ENCODE measurements at places on chromosomes 16 and 17.

GRCh38 chr16:2787961-2788360, 601 bp upstream of the PRSS33 start:
- peak; percentile 5 for DNase-seq

GRCh38 chr16:23121024-23121423, 28.2 kb downstream of the USP31 start:
- DNase-seq: no peak

DNA sequence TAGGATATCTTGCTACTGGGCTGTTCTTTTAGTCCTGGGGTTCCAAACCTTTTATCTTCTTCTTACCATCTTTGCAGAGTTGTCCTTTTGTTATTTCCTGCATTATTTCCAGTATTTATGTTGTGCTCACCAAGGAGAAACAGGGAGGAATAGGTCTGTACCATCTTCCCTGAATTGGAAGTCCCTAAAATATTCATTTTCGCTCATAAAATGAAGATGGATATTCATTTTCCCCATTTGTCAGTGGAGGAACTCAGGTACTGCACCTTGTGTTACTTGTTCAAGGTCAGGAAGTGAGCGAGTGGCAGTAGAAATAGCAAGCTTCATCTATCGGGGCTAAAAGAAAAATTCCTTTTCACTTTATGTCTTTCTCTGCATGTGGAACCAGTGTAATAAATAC, 989.7 kb downstream of the CDH11 start:
- no peak for DNase-seq

DNA sequence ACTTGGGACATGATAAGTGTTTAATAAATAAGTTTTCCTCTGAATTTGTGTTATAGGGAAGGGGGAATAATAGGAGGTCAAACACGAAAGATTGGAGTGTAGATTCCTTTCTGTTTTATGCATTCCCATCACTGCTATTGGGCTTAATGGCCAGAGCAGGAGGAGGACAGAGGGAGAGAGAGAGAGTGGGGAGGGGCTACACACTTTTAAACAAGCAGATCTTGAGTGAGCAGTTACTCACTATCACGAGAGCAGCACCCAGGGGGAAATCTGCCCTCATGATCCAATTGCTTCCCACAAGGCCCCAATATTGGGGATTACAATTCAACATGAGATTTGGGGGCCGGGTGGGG, 505.0 kb downstream of the GRIN2A start:
- DNase-seq: no peak

GRCh38 chr17:37726248-37726647, 18.6 kb downstream of the HNF1B start:
- no peak for DNase-seq

DNA sequence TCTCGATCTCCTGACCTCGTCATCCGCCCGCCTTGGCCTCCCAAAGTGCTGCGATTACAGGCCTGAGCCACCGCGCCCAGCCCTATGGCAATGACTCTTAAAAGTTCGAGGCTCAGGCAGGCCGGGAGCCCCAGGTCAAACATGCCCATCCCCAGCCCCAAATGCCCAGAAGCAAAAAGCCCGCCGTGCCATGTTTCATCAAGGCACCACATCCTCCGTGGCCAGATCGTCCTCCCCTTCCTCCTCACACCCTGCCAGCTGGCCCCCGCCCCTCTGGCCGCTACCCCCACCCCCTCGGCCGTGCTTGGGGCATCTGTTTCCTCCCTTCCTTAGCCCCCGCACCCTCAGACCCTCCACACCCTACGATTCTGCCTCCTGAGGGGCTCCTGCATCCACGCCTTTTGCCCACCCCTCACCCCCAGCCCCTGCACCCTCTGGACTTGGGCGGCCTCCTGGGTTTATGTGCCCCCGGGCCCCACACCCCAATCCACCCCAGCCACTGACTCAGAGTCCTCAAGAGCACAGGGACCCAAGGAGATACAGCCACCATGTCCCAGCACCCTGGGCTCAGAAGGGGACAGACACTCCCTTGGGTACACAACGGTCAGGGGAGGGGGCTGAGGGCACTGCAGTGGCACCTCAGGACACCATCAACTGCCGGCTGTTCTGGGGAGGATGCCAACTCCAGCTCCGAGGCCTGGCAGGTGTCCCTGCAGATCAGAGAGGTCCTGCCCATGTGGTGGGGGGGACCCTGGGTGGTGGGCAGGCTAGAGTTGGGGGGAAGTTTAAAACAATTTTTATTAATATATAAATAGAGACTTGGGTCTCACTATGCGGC, 7.1 kb downstream of the CTRB1 start:
- no peak for DNase-seq

- no peak for DNase-seq
These were observed 31.3 kb upstream of the TAC4 start for GRCh38 chr17:49878931-49879904.

DNA sequence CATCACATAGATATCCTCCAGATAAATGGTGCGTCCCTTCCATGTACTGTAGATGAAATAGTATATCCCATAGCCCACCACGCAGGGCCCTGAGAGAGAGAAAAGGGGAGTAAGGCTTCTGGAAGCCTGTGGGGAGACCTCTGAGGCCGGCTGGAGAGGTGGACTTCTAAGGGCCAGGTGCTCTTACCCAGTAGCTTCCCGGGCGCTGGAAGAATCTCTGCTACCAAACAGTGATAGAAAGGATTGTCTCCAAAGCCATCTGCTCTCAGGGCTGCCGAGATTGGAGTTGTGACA, 718 bp downstream of the SAT2 start:
- no peak for DNase-seq

DNA sequence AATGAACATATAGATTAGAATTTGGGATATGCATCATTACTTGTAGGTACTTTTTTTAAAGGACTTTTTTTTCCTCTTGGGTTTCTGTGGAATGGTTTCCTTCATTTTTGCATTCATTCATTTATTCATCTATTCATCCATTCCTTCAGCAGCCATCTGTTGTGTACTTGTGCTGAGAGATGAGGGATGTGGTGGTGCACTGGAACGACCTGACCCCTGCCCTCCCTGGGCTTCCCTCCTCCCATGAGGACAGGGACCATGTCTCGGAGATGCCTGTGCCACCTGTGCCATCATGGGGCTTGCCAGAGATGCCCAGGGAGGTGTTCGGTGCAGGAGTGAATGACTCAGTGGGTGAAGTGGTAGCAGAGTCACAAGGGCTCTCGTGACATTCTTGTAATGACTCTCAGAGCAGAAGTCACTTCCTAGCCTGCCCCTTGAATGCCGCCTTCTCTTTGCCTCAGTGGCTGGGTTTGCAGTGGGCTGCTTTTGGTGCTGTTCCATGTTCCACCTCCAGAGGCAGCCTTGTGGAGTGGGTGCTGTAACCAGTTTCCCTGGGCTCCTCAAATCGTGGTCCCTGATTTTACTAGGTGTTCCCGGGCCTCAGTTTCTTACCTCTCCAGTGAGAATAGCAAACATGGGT, 43.9 kb downstream of the CLEC16A start:
- no peak for DNase-seq

- no peak for DNase-seq
These were observed 10.4 kb downstream of the MILR1 start for GRCh38 chr17:64459284-64459747.

DNA sequence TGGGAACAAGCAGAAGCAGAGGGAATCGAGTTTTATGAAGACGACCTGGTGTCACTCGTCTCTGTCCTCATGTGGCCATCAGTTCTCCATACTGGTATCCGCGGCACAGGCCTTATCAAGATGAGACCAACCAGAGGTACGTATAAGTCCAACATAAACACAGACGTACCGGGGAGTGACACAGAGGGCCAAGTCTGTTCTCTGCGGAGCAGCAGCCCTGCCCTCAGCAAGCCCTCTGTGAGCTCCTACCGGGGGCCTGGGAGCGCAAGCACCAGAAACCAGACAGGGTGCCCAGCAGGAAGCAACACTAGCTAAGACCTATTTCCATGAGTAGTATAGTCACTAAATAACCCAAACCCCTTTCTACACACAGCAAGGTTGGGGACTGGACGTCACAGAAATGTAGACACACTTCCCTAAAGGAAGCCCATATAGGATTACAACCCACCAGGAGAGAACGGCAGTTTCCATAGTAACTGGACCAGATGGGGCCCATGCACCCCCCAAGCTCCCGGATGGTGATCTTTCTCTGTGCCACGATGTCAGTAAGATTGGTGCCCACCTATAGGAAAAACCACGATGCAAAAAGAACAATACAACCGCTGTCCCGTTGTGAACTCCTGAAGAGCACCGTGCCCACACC, 911 bp downstream of the ARL16 start:
- no peak for DNase-seq

- DNase-seq: peak; percentile 47
These were observed 949 bp upstream of the SPAG7 start for GRCh38 chr17:4968486-4969046.

- no peak for DNase-seq
These were observed 21.0 kb downstream of the PRCD start for GRCh38 chr17:76560877-76561221.

- DNase-seq: no peak
These were observed 110.7 kb downstream of the GSG1L start for GRCh38 chr16:27952811-27953210.

DNA sequence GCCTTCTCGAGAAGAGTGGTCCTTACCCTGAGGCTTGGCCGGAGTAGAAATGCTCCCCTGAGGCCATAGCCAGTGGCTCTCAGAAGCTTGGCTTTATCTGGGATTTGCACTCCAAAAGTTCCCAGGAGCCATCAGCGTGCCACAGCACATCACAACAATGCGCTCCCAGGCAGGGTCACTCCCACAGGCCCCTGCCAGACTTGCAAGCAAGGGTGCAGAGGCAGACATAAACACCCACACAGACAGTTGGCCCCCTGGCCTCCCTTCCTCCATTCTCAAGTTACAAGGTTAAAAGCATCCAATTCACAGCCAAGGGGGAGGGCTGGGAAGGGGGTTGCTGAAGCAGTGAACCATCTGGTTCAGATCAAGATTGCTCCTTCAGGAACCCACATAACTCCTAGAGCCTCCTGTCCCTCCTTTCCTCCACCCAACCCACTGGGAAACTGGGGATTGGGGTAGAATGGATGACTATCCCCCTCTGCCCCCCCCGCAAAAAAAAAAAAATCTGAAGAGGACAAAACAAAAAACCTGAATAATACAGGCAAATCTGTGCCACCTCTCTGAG, 1.8 kb downstream of the ST3GAL2 start:
- no peak for DNase-seq

- no peak for DNase-seq
These were observed 5.0 kb downstream of the CASKIN1 start for GRCh38 chr16:2191446-2191706.

DNA sequence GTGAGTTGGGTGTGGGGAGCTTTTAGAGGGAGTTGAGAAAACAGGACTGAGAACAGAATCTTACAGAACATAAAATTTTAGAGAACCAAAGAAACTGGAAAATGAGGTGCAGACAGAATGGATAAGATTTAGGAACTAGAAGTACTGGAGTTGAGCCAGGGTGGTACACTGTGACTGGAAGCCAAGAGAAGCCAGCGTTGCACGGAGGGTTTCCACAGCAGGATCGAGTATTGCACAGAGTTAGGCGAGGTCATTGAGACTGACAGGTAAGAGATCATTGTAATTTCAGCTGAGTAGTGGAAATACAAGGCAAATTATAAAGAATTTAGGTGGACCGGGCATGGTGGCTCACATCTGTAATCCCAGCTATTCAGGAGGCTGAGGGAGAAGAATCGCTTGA, 6.6 kb downstream of the GSDMA start:
- DNase-seq: no peak

Measured in heart left ventricle (tissue), 16 donors.